ENCODE measurements at places on chromosomes 5 and 9. TPM values are rescaled to one million over a fixed set of nuclear protein-coding genes. Genes with fewer than 3 reads are reported as not detected.

The EGFLAM gene
- 3.0 TPM for total RNA-seq

The HABP4 gene
- 32.7 TPM for total RNA-seq

The TMEFF1 gene
- 5.1 TPM for total RNA-seq

The FXN gene
- 2.5 TPM for total RNA-seq

The PIP5KL1 gene
- total RNA-seq = 3.3 TPM

The FOXD4L6 gene
- not detected for total RNA-seq

The PCAT7 gene
- not detected for total RNA-seq

The ARL15 gene
- 40.5 TPM for total RNA-seq

The TPPP gene
- 0.66 TPM for total RNA-seq

The SLC4A9 gene
- not detected for total RNA-seq

The FOXD4 gene
- 0.17 TPM for total RNA-seq

All from smooth muscle cell of trachea (primary cell).